ENCODE measurements at places on chromosomes 16 and 17.
A peak's percentile ranks its signal among the peaks of the same experiment; 100 is the strongest.

- no peak for DNase-seq
Measured at GRCh38 chr17:10197721-10198508, 491 bp downstream of the GAS7 start.

- DNase-seq = no peak
Measured at GRCh38 chr16:59148769-59149155, 414.6 kb upstream of the GOT2 start.

GRCh38 chr17:10663231-10663630, 6.1 kb upstream of the MYH3 start:
- DNase-seq = no peak

DNA sequence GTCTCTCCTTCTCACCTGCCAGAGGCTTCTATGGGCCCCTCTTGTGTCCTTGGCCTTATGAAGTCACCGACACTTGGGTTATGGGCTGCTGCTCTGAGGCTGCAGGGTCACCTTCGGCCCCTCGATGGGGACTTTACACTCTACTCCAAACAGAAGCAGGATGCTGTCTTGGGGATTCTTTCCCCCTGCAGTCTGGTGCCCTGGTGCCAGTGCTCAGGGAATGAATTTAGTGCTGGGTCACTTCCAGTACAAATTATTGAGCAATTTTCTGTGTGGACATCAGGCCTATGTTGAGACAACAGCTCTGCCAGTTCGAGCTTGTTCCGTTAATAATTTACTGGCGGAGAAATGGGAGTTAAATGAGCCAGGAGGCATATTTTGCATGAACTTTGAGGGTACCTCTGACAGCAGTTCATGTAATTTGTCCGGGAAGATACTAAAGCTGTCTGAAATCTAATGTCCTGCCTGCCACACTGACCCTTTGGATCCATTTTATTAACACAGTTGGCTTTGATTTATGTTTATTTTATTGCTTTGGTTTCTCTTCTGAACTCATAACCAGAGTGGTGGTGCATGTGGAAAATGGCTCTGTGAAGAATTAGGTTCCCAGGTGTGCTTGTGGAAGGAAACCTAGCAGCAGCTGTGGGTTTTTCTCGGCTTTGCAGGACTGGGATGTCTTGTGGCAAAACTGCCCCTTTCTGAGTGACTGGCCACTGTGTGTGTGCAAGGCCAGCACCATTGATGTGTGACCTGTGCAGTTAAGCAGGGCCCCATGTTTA, 34.1 kb upstream of the DHX8 start:
- no peak for DNase-seq

- DNase-seq = no peak
Measured at GRCh38 chr16:54564841-54565240, 278.3 kb upstream of the IRX3 start.

DNA sequence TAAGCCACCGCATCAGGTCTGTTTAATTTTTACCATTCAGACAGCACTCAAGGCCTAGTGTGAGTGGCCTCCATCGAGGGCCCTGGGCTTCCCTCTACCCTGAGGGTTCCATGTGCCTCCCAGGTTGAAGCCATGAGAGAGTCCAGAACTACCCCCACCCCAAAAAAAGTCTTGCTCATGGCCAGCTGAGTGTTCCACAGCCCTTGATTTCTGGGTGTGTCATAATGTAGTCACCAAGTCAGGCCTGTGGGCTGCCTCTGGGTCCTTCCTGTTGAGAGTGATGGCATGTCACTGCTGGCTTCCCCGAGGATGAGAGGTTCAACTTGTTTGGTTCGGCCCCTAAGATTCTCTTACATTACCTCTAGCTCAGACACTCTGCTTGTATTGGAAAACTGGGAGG, 100.6 kb downstream of the PITPNC1 start:
- DNase-seq = no peak

GRCh38 chr16:47065766-47066688, 77.7 kb downstream of the NETO2 start:
- no peak for DNase-seq

GRCh38 chr17:72215928-72216327, 95.1 kb downstream of the SOX9 start:
- no peak for DNase-seq

DNA sequence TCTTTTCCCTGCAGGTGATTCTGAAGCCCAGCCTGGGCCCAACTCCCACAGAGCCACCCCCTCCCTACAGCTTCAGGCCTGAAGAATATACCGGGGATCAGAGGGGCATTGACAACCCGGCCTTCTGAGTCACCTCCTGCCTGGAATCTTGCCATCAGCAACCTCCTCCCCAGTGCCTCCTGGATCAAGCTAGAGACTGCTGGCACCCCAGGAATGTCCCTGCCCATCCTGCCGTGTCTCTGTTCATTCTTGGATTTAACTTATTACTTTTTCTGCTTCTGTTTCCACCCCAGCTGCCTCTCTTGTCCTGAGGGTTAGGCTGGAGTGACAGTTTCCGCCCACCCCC, 4.9 kb downstream of the TMEM92 start:
- no peak for DNase-seq

DNA sequence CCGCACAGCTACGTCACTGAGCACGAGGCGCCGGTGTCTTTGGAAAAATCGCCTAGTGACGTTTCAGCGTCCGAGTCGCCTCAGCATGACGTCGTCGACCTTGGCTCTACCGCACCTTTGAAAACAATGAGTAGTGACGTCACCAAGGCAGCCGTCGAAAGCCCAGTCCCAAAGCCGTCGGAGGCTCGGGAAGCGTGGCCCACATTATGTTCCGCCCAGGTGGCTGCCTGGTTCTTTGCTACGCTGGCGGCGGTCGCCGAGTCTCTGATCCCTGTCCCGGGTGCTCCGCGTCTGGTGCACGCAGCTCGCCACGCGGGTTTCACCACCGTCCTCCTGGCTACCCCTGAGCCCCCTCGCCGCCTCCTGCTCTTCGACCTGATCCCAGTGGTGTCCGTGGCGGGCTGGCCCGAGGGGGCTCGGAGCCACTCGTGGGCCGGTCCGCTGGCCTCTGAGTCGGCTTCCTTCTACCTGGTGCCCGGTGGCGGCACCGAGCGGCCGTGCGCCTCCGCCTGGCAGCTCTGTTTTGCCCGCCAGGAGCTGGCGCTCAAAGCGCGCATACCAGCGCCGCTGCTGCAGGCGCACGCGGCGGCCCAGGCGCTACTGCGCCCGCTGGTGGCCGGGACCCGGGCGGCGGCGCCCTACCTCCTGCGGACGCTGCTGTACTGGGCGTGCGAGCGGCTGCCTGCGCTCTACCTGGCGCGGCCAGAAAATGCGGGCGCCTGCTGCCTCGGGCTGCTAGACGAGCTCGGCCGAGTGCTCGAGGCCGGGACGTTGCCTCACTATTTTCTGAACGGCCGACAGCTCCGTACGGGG, 1.5 kb downstream of the TMEM102 start:
- DNase-seq = no peak

- no peak for DNase-seq
Measured at GRCh38 chr16:87602821-87603683, 744 bp downstream of the JPH3 start.

GRCh38 chr16:4746215-4746614, 11.9 kb downstream of the DNAAF8 start:
- DNase-seq = no peak

GRCh38 chr17:63474586-63475460, 2.0 kb upstream of the ACE start:
- DNase-seq = no peak

DNA sequence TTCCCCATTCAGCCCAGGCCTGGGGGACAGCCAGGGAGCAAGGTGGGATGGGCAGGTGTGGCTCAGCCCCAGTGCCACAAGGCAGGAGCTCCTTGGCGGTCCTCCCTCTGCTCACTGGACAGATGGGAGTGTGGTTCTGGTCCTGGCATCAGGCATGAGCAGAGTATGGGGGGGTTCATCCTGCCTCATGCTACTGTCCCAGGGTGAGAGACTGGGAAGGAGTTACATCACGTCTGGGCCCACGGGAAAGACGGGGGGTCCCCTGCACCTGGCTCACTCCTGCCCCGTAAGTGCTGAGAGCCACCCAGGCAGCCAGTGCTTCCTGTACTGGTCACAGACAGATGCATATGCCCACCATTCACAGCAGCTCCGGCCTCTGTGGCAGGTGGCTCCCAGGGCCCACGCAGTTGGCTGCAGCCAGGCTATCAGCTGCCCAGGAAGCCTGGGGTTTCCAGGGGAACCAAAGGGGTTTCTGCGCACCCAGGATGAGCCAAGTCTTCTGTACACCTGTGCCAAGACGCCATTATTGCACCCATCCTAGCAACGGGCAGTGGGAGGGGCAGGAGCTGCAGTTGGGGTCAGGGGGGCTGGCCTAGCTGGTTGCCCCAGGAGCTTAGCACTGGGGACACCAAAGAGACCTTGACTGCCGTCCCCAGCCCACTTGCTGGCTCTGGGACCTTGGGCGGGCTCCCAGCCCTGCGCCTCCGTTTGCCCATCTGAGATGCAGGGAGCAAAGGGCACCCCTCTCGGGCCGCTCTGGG, 1.9 kb downstream of the BAIAP3 start:
- no peak for DNase-seq

GRCh38 chr16:83539736-83540490, 267.9 kb upstream of the HSBP1 start:
- DNase-seq = no peak

GRCh38 chr17:45127548-45128300, 4.6 kb downstream of the PLCD3 start:
- peak; percentile 55 for DNase-seq

- DNase-seq = no peak
Measured at GRCh38 chr16:50664270-50664669, 16.8 kb downstream of the SNX20 start.

DNA sequence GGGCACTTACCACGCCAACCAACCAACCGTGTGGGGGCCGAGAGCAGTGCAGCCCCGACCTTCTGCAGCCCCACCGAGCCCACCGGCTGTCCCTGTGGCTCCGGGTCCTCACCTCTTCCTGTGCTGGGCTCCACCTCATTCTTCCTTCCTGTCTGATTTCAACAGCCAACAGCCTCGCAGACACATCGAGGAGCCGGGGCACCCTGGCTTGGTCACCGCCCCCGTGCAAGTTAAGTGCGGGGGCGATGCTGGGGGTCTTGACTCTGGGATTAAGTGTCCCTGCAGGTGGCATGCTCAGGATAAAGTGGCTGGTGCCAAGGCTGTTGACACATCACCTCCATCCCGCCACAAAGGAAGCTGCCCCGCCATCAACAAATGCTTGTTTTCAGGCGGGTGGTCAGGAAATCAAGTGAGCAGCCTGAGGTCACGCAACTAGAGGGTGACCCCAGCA, at the start of gene NLRC3:
TSS of gene NLRC3 (minus strand) at position 102 of the 451 bp plus-strand sequence. CDS start 12,367 bp downstream, outside the sequence.
- DNase-seq = no peak

DNA sequence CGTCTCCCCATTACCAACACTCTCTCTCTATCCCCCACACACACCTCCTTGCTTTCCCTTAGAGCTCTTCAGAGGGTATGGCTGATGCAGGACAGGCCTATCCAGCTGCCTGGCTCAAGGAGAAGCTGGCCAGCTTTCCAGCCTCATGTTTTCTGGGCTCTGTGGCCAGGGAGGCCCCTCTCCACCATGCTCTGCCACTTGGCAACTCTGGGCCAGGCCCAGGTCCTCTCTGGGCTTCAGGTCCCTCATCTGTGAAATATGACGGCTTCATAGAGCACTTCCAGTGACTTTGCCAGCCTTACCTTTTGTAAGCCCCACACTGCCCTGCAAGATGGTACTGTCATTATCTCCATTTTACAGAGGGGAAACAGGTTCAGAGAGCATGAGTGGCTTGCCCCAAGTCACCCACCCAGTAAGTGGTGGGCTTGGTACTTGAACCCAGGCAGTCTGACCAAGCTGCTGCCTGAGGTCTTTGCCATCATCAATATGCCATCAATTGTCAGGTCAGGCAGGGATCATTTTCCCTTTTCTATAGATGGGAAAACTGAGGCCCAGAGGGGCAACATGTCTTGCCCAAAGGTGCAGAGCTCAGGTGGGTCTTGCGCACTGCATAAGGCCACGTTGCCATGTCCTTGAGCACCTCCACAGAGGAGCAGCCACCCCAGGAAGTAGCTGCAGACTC, 548 bp upstream of the ADGRG5 start:
- no peak for DNase-seq

DNA sequence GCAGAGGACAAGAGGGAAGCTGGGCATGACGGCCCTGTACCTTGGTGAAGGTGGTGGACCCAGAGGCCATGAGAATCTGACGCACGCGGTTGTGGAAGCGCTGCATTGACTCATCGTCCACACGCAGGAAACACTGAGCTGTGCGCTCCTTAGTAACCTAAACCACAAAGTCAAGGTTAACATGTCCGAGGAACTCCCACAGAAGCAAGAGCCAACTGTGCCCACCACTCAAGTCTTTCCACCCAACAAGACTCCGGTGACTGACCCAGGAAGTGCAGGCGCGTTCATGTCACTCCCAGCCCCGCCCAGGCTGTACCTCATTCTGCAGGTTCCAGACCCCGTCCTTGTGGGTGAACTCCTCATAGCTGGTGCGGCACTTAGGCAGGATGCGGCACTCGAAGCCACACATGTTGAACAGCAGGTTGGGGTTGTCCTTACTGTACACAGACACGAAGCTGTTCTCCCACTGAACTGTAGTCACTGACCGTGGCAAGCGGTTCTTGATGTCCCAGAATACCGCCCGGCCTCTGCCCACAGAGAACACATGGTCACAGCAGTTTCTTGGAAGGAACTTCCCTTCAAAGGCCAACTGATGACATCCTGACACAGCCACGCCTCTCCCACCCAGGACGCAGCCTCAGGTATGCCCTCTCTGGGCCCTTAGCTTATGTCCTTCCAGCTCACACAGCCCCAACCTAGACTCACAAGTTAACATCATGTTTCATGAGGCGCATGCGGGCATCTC, 11.5 kb downstream of the PRPF8 start:
- no peak for DNase-seq

DNA sequence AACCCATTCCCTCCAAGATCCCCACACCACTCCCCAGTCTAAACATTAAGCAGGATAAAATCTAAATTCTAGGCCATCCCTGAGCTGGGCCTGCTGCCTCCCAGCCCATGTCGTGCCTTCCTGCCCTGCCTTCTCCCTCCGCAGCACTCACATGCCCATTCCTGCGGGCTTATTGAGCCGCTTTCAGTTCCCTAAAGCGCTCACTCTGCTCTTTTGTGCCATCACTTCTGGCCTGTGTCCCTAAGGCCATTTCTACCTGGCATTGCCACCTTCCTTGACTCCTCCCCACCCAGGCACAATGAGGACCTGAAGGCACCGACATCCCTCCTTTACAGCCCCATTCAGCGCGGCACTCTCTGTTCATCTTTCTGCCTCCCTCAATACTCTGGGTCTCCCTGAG, 13.0 kb upstream of the RAB5C start:
- DNase-seq = no peak
